ENCODE measurements at places on chromosomes 4 and X.

DNA sequence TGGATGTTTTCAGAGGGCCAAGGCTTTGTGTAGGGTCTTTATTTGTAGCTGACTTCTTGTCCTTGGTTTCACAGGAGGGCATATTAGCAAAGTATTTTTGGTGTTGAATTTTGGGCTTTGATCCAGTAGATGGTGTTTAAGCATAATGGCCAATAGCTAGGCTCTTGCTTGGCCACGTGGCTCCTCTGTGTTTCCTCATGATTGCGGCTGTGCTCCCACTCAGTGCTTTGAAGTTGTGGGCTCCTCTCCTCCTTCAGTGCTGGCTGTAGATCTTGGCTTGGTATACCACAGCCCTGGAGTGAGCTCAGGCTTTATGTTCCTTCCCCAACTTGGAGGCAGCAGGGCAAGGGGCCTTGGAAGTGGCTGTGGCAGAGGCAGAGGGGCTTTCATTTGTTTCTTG lies 107.2 kb upstream of the CENPE start:
- no peak for DNase-seq

- no peak for DNase-seq
Observed at GRCh38 chr4:88060431-88060830, 53.0 kb downstream of the PKD2 start.

DNA sequence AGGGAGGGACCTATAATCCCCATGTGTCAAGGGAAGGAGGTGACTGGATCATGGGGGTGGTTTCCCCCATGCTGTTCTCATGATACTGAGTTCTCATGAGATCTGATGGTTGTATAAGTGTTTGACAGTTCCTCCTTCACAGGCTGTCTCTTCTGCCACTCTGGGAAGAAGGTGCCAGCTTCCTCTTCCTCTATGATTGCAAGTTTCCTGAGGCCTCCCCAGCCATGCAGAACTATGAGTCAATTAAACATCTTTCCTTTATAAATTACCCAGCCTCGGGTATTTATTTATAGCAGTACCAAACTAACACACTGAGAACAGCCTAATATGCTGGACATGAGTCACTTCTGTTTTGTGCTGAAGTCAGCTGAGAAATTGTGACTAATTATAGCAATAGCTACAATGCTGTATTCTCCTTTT lies 656.9 kb upstream of the CPEB2 start:
- DNase-seq: no peak

GRCh38 chr4:189121336-189121735 lies 819.3 kb upstream of the FRG1 start:
- DNase-seq: no peak

DNA sequence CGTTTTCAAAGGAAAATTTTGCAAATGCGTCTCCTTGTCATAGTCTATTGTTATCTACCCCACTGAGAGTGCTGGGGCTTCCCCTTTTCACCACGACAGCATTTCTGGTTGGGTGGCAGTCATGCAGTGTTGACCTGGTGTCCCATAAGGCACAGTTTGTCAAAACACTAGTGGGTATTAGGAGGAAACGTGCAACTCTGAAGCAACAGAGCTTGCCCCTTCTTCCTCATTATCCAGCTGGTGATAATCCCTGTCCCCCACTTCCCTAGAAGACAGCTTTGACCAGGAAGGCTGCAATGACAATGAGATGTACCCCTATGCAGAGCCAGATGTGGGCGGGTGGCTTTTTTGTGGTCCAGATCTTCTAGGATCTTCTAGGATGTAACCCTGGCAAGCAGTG lies 1.8 kb downstream of the TBC1D1 start:
- DNase-seq: no peak

DNA sequence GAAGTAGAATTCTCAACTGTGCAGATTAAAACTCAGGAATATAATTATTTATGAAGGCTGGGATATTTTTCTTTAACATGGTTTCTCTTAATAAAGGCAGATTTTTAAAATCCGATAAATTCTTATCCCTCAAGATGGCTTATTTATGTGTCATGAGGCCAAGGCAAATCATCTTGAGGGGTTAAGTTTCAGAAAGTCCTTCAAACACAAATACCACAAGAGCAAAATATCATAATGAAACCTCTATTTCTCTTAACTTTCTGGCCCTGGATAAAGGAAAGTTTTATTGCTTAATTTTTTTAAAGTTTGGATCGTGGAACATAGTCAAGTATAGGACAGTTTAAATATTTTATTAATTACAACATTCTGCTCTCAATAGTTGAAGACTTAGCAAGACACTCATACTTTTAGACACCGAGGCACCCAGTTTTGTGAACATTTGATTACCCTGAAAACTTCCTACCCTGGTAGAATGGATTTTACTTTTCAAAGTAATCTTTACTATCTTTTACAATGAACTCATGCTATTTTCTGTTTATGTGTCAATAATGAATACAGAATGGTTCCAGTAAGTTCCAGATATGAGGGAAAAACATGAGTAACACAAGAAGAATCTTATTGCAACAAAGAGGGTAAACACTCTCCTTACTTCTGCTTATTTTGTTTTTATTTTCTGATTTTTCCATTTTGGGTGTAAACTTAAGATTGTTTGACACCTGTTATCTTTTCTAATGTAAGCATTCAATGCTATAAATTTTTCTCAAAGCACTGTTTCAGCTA lies 200.7 kb upstream of the IL15 start:
- no peak for DNase-seq

DNA sequence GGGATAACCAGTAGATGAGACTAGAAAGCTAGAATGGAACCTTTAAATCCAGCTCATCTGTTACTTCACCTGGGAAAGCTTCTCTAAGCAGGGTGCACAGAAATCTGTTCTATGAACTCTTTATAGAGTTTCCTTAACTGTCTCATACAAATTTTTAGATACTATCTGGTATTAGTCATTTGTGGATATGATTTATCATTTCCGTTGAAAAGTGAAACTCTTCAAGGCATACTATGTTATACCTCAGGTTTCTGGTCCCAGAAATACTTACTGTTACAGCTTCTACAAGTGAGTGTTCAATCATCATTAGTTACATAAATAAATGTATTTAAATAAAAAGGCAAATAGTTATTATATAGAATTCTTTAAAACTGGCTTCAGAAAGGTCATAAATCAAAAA lies 298.3 kb upstream of the AGA start:
- DNase-seq: no peak

DNA sequence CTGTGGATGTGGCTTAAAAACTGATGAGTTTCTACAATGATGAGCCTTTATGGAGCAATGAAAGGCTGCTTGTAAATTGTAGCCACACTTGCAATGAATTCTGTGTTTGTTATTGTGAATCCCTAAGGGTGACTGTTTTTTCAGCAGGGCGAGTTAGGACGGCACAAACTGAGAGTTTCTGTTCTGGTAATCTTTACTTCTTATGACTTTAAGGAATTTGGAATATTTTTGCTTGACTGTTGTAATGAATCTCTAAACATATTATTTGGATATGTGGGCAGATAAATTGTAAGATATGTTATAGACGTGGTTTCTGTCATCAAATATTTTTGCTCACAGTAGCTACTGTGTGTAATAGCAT lies 22.2 kb downstream of the RBPJ start:
- DNase-seq: no peak

DNA sequence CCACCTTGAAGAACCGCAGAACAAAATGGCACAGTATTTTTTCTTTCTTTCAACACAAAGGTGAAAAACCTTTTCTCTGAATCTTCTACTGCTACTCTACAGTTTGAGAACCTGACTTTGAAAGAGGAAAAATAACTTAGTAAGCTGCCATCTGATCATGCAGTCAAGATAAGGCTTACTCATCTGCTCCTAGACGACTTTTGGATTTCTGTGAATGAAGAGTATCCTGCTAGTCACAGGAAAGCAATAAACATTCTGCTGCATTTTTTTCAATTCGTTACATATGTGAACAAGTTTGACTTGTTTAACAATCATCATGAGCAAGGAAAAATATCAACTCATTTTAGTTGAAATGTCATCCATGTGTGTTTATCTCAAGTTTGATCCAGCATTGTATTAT lies 25.2 kb downstream of the TIGD2 start:
- no peak for DNase-seq

- DNase-seq: peak; percentile 65
Observed at GRCh38 chr4:39044956-39045826, 13.0 kb upstream of the TMEM156 start.

- no peak for DNase-seq
Observed at GRCh38 chr4:79042079-79042674, 102.9 kb upstream of the PAQR3 start.

DNA sequence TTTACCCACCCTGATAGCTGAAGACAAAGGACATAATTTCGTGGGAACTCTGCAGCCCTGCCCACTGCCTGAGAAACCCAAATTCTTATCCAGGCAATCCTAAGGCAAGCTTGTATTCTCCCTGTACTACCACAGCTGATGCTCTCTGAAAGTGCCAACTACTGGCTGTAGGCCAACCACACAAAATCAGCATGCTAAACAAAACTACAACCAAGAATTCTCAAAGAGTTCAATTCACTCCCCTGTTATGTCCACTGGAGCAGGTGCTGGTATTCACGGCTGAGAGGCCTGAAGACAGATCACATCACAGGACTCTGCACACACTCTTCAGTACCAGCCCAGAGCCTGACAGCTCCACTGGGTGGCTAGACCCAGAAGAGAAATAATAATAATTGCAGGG lies 375.9 kb upstream of the NDST4 start:
- no peak for DNase-seq

DNA sequence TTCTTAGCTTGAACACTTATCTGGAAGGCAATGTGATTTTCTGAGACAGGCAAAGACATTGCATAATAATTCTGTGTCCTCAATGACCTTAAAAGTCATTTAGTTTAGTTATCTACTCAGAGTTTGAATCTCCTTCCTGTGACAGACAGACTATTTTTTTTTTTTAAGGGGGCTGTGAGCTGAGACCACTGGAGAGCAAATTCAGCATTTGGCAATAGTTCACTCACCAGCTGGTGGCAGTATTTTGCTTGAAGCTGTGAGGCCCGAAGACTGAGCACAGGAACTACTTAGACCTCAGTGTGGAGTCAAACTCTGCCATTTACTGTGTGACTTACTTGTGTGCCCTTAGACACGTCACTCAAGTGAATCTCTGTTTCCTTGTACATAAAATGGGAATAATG lies 22.9 kb upstream of the CPE start:
- no peak for DNase-seq

GRCh38 chr4:41202820-41203568 lies 11.3 kb downstream of the APBB2 start:
- DNase-seq: no peak

- no peak for DNase-seq
Observed at GRCh38 chr4:168584321-168584771, 87.5 kb downstream of the PALLD start.

GRCh38 chr4:142719854-142720541 lies 126.1 kb downstream of the INPP4B start:
- DNase-seq: no peak

DNA sequence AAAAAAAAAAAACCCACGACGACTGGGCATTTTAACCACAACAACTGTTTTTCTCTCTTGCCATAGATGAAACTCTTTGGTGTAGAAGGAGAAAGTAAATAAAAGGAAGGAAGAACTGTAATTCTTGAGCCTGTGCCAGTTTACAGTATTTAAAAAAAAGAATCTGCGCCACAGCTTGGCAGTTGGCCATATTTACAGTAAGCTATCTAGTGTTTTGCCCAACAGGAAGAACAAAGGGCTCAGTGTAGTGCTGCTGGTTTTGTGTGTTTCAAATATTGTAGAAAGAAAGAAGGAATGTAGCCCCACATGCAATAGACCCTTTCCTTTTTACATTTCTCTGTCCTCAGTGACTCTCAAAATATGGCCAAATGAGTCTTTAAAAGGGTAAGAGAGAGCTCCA lies 66.1 kb downstream of the NR3C2 start:
- no peak for DNase-seq

GRCh38 chr4:109751852-109752251 lies 22.0 kb upstream of the PLA2G12A start:
- DNase-seq: no peak

DNA sequence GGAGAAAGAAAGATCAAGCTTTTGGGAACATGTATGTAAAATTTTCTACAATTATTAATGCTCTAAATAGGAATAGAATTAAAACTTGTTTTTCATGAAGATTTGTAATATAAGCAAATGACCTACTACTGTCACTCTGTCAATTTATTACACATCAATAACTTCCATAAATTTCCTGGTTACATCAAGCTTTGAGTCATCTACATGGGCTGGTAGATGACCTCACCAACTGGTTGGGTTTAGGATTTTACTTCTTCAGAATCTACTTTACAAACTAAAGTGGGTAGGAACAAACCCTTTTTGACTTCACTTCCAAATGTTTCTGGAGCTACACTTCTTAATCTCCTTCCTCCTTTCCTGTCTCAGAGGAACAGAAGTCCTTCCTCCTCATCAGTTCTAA lies 12.0 kb upstream of the LRAT start:
- DNase-seq: no peak

DNA sequence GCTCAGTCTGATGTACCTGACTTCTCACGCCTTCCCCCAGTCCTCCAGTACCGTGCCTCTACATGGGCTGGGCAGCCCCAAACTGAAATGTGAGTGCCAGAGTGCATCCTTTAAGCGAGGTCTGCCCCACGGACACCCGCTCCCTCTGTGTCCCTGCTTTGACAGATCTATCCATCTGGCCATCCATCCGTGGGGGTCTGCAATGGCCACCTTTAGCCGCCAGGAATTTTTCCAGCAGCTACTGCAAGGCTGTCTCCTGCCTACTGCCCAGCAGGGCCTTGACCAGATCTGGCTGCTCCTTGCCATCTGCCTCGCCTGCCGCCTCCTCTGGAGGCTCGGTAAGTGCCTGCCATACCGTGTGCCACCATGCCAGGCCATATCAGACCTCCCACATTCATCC lies 827 bp downstream of the PORCN start:
- DNase-seq: no peak

DNA sequence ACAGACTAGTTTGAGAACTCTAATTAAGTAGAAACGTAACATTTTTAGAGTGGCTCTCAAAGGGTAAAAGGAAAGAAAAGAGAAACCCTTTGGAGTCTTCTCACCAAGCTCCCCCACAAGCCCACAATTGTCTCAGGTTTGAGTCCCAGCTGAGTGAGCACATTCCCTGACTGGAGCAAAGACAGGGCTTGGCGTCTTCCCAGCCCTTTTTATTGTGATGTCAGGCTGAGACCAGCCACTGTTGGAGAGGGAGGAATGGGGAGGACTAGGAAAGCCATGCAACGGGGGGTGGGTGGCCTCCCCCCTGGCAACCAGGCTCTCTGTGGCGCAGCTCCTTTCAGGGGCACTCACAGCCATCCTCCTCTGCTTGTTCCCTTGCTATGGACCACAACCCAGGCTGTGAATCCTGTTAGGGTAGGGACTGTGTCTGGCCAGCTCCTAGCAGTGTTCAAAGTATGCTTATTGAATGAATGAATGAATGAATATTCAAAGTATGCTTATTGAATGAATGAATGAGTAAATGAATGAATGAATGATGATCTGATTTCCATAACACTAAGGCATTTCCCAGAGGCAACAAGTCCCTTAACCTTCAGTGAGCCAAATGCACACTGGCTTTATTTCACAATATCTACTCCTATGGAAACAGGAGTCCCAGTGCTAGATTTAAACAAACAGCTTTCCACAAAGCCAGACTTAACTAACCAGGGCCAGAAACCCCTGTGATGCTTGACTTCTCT lies 413.3 kb downstream of the MID1IP1 start:
- DNase-seq: no peak
